ENCODE measurements at places on chromosomes 6 and 20. TPM values are rescaled to one million over a fixed set of nuclear protein-coding genes. Genes with fewer than 3 reads are reported as not detected.

- DNase-seq, result no peak
Observed at GRCh38 chr6:165469483-165469882, 160.1 kb upstream of the C6orf118 start.

DNA sequence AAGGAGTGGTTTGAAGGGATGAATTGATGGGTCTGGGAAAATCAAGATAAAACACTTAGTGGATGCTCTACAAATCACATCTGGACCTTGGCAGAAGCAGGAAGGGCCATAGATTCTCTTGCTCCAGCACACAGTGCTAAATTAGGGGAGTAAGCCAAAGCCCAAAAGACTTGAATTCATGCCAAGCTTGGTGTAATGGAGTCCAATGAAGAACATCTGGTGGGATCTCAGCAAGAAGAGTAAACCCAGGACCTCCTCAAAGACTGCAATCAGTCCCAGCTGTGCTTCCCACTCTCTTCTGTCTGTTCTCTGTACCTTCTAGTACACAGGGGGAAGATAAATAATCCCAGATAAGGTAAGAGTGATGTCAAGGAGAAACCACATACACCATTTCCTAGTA lies 683.4 kb downstream of the RNF144B start:
- no peak for DNase-seq

DNA sequence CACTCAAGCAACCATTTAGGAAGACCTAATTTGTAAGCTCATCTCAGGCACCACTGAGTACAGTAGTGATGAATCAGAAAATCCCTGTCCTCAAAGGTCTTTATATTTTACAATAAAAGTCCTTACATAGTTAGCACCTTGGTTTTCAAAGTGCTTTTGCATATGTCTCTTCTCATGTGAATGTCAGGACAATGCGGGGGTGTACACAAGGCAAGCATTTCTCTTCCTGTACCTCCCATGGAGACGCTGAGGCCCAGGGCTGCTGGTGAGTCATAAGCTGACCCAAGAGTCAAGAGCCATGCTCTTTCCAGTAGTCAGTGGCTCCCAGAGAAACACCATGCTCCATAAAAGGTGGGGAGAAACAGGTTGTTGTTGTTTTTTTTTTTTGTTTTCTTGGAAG lies 174.0 kb downstream of the GJA10 start:
- DNase-seq, result no peak

- DNase-seq, result no peak
Observed at GRCh38 chr6:139407718-139408222, 33.3 kb upstream of the CITED2 start.

DNA sequence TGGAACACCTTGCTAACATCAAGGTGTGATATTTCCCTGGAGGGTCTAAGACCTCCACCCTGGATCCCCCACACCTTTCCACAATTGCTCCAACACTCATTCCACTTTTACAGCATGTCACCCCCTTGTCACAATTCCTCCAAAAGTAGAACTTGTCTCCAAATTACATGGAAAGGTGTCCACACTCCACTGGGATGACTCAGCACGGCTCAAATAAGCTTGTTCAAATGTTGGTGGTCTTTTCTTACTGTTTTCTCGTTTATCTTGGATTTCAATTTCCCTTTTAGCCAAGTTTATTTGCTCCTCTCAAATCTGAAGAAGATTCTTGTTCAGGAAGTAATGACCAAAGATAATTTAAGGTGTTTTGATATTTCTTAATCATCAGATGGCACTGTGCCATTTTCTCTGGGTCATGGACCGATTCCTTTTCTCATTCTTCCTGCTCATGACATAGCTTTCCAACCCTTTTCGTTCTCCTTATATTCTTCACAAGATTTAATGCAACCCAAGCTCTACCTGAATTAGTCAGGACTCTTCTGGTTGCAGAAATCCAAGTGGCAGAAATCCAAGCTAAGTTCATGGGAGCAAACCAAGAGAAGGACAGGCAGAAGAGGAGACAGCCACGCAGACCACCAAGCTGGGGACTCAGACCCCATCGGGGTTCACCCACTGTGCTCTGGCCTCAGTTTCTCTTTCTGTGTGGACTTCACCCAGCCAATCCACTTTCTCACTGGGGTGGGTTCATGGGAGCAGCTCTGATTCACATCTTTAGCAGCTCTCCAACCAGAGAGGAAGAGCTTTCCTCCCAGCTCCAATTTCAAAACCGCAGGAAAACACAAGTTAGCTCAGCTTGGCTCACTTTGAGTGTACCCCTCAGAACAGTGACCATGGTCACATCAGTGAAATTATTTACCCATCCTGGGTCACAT lies 110.5 kb upstream of the CDYL start:
- DNase-seq, result no peak

DNA sequence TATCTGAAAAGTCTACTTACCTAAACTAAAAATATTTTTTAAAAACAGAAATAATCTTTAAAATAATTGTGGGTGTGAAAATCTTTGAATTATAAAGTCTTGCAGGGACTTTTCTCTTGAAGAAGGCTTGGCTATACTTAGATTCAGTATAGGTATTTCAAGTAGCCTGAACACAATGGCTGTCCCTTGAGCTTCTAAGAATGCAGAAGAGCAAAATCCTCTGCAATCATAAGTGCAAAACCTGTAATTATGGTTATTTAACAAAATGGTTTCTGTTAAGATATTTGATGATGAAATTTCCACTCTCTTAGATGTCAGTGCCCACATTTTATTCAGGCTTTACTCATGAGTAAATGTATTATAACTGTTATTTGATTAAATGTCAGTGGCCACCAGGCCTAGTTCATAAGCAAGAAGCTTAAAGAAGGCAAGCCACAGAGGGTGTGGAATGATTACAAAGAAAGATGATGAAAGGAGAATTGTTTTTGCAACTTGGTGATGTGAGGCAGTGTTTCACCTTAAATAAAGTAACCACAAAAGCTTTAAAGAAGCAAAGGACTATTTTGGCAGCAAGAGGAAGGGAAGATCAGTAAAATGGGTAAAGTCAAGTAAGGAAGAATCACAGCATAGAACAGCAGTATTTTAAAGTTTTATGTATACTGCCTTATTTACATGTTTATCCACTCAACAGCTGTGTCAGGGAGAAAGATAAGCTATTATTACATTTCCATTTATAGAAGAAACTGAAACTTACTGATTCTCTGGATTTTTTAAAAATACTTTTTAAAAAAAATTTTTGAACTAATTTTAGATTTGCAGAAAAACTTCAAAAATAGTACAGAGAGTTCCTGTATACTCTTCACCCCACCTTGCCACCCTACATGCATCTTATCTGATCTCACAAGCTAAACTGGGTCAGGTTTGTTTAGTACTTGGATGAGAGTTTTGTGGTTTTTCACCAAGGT lies 351.2 kb upstream of the RUNX2 start:
- DNase-seq, result no peak

GRCh38 chr6:27294409-27294808 lies 17.7 kb downstream of the POM121L2 start:
- DNase-seq, result no peak

DNA sequence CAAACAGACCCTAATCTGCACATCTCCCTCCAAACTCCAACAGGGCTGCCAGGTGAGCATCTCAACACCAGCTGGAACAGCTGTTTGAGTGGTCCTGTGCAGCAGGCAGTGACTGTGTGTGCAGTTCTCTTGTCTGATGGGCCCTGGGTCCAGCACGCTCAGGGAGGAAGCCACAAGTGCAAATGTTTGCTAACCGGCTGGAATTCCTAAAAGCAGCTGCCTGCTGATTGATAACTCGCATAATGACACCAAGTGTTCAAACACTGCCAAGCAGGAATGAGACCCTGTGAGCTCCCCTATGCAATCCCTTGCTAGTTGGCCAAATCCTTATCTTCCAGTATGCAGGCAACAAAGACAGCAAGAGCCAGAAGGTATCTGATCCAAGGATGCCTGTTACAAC lies 650.6 kb downstream of the CBLN4 start:
- DNase-seq, result no peak

- peak; percentile 56 for DNase-seq
Observed at GRCh38 chr20:48597521-48598302, 230.1 kb downstream of the PREX1 start.

- no peak for DNase-seq
Observed at GRCh38 chr20:63572788-63573646, 1.0 kb downstream of the HELZ2 start.

- DNase-seq, result no peak
Observed at GRCh38 chr20:45251884-45252560, 2.3 kb downstream of the SLPI start.

GRCh38 chr6:75656479-75656878 lies 54.8 kb downstream of the SENP6 start:
- no peak for DNase-seq

- no peak for DNase-seq
Observed at GRCh38 chr6:118746825-118747174, 95.4 kb upstream of the CEP85L start.

DNA sequence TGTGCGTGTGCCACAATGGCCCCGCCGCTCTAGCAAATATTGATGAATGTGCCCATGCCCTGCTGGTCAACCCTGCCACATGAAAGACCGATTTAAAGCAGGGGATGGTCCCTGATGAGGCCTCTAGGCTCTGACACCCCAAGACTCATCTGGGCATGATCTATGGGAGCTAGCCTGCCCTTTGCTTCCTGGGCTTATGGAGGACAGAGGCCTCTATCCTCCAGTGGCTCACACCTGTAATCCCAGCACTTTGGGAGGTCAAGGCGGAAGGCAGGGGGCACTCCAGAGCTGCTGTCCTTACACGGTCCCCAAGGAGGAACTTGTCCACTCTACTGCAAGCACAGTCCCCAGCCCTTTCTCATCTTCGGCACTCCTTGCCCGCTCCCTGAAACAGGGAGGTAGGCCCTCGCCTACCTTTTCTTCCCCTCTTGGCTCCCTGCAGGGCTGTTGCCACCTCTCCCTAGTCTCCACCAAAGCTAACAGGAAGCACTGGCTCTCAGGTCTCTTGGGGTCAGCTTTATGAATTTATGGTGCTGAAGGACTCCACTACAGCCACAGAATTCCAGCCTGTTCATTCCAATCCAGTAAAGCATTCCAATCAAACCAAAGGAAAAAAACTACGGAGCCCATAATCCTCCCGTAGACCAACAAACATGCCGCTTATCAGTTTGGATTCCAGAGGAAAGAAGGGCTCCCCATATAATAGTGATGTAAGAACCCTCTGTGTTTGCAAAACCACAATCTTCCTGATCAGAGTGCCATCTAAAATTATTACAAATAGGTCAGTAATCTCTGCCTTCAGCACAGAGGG lies 48.7 kb upstream of the FOXQ1 start:
- DNase-seq, result no peak

DNA sequence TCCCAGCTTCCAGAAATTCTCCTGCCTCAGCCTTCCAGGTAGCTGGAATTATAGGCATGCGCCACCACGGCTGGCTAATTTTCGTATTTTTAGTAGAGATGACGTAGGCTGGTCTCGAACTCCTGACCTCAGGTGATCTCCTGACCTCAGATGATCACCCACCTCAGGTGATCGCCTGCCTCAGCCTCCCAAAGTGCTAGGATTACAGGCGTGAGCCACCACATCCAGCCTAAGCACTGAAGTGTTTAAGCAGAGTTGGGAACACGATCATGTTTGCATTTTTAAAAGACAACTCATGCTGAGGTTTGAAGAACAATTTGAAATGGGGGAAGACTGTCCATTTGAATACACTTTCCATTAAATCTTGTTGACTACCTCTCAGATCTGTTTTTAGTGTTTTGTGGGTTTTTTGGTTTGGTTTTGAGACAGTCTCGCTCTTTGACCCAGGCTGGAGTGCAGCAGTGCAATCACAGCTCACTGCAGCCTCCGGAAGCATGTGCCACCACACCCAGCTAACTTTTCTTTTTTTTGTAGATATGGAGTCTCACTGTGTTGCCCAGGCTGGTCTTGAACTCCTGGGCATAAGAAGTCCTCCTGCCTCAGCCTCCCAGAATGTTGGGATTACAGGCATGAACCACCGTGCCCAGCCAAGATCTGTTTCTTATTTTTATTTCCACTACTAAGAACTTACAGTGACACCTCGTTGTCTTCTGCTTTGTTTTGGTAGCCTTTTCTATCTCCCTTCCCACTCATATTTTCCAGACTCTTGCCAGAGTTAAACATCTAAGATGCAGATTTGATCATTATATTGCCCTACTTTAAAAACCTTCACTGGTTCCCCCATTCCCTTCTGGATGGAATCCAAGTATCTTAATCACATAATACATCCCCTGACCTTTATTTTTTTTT lies 5.5 kb downstream of the CASP8AP2 start:
- no peak for DNase-seq

The DEF6 gene
- 1.1 TPM for total RNA-seq

The STMND1 gene
- total RNA-seq, result not detected

The SDC4 gene
- total RNA-seq, result 21.2 TPM

The XKR7 gene
- total RNA-seq, result not detected

The C20orf144 gene
- total RNA-seq, result 0.17 TPM

The CFAP206 gene
- total RNA-seq, result 0.73 TPM

The OGFR gene
- total RNA-seq, result 32.2 TPM

The HLA-DQA1 gene
- not detected for total RNA-seq

Measured in chondrocyte (in vitro differentiated cells).